ENCODE measurements at places on chromosomes 1 and 21.
A peak's percentile ranks its signal among the peaks of the same experiment; 100 is the strongest.

- DNase-seq, result no peak
Measured at GRCh38 chr1:159079525-159079924, 3.0 kb upstream of the AIM2 start.

- peak; percentile 58 for DNase-seq
Measured at GRCh38 chr1:107264561-107264960, 123.7 kb downstream of the NTNG1 start.

DNA sequence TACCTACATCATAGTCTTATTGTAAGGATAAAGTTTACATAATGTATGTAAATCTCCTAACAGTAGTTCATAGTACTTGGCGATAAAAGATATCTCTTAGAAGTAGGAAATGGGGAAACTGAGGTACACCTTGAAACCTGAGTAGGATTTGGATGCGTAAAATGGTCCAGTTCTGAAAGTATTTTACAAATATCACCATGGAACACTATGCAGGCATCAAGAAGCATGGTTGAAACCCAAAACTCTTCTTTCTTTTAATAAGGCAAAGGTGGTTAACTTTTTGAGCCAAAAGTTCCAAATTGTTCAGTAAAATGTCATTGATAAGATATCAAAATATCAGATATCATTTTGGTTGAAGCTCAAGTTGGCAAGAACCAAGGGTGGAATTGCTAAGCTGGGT, 46.0 kb downstream of the ROR1 start:
- DNase-seq, result no peak

- no peak for DNase-seq
Measured at GRCh38 chr1:209583408-209583807, at the start of gene CAMK1G. Gene CAMK1G (plus strand): TSS chr1:209583714. CDS start chr1:209594984, 11,270 bp downstream.

- DNase-seq, result no peak
Measured at GRCh38 chr21:31394309-31394708, 50.2 kb upstream of the TIAM1 start.

DNA sequence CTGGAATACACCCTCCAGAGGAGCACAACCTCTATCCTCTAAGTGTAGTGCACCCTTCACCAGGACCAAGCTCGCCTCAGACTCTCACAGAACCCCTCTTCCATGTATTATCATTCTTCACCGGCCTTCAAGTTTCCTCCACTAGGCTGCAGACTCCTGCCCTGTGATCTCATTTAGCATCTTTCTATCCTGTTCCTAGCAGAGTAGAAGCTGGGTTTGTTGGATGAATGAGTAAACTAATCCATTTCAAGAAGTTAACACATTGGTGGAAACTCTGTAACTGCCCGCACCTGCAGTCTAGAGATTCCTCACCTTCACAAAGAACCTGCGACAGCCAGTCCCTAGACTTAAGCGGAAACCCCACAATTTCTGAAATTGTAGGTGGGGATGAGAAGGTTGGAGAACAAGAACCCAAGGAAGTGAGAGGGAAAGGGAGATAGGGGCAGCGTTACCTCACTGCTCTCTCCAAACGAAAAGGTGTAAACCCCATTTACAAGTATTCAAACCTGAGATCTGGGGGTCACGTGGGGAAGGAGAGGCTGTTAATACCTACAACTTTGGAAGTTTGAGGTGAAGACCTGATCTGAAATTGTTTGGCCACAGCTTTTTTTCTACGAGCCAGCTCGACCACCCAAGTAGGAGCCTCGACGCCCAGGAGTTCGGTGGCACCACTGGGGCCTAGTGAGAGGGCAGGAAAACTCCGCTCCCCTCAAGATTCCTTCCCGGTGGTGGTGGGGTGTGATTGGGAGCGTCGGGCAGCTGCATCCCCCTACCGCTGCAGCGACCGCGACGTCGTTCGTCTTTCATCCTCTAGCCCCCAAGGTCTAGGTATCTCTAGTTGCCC, 1.2 kb downstream of the PTPN14 start:
- peak; percentile 63 for DNase-seq

DNA sequence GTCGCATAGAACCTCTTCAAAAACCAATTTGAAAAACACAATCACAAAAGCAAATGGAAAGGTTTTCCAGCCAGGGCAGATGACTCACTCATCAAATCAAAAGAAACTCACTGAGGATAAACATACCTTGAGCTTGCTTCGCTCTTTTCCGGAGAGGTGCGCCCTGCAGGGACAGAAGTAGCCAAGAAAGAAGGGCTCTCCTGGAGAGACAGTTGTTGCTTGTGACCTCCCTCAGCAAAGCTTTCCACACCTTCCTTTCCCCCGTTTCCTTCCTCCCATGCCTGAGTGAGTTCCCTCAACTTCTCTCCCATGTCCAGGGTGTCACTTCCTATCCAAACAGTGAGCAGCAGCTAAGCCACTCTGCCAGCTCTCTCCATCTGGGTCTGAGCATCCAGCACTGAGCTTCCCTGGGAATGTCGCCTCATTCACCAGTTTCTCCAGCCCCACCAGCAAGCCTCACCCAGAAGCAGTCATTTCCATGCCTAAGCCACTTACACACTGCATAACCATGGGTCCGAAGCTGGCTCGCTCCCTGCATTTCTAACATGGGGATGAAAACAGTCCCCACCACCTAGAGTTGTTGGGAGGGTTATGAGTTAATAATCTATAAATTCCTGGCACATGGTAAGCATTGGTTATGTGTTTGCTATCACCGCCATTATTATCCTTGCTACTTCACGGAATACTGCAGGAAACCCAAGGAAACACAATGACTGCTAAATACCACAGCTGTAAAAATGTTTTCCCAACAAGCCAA, 75.0 kb downstream of the PTPN14 start:
- DNase-seq, result peak; percentile 73

DNA sequence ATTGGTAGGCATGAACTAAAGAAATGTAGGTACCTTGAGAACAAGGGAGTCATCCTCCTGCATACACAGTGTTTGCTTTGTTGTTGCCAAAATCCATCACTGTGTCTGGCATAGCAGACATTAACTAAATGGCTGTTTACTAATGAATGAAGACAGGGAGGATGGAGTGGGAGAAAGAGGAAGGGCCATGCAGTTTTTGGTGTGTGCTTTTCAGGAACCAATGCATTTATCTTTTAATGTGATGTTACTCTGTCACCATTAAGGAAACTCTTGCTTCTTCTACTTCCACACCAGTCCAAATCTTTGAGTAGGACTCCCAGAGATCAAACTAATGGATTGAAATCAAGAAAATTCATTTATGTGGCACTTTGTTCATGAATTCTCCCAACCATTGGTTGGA, 55.6 kb upstream of the DUSP10 start:
- DNase-seq, result no peak

GRCh38 chr1:10539411-10540043, 64.8 kb downstream of the PEX14 start:
- DNase-seq, result no peak

GRCh38 chr1:158943059-158943458, 11.7 kb downstream of the PYHIN1 start:
- no peak for DNase-seq

DNA sequence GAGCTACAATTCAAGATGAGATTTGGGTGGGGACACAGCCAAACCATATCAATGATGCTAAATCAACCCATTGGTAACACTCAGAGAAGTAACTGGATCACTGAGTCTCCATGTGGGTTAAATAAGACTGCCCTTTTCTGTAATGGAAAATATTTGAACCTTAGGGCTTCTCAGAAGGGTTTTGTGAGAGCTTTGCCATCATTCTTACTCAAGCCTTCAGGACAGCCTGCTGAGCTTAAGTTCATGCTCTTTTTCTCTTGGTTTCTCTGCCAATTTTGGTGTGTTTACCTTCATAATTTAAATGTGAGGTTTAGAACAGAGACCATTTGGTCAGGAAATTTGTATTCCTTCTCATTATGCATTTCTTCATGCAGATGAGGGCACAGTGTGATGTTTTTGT, 74.7 kb downstream of the DISC1 start:
- DNase-seq, result no peak

DNA sequence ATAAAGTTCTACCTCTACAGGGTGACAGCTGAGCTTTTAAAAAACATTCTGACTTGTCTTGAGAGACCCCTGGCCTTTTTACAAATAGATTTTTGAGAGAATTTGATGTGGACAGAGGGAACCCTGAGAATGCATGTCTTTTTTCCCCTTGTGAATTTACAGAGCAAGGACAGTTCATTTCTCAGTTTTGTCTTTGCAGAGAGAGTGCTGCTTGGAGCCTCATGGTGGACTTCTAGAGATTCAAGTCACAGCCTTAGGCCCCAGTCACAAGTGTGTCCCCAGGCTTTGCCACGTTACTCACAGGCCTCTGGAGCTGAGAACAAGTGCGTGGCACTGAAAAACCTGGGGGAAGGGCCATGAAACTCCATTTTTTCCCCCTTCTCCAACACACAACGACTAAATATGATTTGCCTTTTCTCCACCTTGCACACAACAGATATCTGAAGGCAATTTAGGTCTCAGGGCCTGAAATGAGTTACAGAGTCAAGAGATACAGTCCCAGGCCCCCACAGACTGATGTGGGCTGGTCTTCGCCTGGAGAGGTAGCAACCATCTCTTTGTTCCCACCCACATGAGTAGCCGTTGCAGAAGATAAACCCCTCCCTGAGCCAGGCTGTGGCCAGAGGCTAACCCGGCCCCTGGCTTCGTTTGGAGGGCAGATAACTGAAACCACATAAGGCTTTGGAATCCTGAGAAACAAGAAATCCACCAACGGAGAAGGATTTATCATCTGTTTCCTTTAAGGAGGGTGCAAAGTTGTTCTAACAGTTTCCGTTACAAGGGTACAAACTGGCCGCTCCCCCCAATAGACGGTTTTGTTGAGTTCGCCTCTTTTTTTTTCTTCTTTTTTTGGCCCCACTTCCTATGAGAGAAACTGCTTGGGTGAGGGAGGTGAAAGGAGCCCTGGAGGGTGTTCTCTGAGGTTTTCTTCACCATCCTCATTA, 1.0 kb upstream of the PIGV start:
- peak; percentile 80 for DNase-seq

DNA sequence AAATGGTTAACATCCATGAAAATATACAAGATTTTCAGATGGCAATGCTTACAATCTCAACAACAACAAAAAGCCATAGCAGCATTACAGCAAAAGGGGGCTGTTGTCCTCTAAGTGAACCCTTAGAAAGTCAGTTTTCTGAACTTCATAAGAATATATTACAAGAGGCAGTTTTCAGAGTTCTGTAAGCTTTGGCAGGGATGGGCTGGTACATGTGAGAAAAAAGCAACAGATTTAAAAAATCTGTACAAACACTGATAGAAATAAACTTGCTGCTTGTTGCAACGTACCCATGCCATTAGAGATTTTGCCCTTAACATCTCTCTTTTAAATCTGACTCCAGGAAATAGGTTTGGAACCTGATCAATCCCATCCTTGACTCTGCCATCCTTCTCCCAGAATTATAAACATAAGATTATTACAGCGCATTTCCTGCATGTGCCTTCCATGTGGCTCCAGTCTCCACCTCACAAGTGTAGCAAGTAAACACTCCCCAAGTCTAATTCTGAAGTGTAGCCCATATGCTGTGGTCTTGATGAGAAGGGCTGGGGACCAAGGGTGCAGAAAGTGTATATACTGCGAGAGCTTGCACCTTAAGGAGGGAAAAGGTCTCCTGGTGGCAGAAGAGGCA, 101.4 kb upstream of the TSPAN2 start:
- DNase-seq, result no peak

DNA sequence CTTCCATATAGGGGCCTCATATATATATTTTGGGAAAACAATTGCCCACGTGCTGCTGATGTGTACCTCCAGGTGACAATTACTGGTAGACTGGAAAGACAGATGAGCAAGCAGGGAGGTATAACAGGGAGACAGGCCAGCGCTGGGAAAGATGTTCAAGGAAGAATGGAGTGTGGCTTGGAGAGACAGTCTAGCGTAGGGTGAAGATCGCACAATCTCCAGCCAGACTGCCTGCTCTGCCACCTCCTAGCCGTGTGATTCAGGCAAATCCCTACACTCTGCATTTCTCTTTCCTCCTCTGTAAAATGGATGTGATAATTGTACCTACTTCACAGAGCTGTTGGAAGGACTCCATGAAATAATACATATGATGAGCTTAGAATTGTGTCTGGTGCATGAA, 66.1 kb downstream of the TMCO4 start:
- no peak for DNase-seq

- DNase-seq, result no peak
Measured at GRCh38 chr1:64650411-64650810, 94.5 kb upstream of the RAVER2 start.

- DNase-seq, result no peak
Measured at GRCh38 chr21:42633858-42634257, 19.6 kb upstream of the PDE9A start.

DNA sequence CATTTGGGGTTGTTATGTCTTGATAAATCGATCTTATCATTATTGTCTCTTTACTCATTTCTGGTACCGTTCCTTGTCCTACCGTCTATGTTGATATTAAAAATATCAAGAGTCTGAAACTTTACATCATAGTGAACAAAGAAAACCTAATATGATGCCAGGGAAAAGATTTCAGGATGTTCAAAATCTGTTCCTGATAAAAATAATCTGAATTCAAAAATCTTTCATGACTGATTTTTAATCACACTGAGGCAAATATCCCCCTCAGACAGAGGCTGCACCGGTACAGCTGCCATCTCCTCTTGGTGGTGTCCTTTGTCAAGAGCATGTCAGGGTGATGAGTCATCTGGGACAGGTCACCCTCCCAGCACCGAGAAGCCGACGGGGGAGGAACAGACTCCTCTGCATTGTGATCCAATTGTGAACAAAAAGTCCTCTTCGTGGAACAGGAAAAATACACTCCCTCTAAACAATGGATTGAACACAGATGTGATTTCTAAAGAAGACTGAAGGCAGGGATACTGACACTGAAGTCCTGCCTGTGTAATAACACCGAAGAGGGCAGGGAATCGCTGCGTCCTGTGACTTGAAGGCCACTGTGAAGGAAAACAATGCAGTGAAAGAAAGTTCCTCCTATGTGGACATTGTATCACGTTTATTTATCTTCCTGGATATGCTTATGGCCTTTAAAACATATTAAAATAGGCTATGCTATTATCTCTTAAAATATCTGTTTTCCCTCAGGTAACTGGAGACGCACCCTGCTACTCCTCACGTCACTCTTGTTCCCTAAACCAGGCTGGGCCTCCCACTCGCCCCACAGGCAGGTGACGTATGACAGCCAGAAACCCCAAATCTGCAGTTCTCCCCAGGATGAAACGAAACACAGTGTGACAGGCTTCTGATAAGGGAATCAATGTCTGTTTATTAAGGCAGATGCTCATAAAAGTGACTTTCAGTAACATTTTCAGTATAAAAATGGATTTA, 4.3 kb upstream of the SPATC1L start:
- peak; percentile 63 for DNase-seq

Data from RCC 7860 (cell line).